ENCODE measurements at places on chromosomes 16 and 17.
A peak's percentile ranks its signal among the peaks of the same experiment; 100 is the strongest.

DNA sequence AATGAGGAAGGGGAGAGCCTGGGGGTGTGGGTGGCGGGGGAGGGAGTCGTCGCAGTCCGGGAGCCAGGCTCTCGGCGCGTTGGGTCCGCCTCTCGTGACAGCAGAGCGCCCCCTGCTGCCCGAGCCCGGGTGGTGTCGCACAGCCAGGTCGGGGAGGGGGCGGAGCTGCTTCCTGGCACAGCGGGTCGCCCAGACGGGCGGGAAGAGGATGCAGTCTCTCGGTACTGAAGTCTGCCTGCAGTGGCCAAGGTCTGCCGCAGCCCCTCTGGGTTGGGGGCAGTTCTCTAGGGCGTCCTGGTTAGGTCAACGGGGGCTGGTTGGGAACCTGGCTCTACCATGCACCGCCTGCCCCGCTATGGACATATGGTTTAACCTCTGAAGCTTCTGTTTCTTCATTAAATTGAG, 38.2 kb upstream of the CCDC182 start:
- peak; percentile 82 for DNase-seq

DNA sequence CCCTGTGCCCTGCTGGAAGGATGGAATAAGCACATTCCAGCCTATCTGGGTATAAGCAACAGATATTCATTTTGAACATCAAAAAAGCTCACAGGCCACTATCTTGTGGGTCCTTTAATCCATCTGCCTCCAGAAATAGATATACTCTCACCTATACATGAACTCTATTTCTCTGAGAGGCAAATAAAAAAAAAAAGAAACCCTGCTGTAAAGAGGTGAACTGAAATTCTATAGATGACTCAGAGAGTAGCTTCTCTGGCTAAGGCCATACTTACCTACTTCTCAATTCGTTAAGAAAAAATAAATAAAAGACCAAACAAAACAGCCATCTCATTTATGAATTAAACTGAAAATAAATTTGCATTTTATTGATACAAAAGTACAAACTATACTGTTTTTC, 86.3 kb downstream of the DYNLRB2 start:
- no peak for DNase-seq

DNA sequence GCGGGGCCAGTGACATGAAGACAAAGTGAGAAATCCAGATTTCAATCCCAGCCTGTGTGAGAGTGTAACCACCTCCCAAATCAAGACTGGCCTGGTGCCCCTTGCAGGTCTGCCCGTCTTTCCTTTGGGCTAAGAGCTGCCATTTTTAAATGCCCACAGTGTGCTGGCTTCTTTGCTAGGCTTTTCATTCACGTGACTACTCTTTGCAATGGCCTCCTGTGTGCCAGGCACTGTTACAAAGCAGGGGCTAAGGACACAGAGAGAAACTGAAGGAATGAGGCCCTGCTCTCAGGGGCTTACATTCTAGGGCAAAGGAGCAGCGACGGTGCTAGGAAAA, 269 bp upstream of the ZSCAN10 start:
- DNase-seq, result no peak

DNA sequence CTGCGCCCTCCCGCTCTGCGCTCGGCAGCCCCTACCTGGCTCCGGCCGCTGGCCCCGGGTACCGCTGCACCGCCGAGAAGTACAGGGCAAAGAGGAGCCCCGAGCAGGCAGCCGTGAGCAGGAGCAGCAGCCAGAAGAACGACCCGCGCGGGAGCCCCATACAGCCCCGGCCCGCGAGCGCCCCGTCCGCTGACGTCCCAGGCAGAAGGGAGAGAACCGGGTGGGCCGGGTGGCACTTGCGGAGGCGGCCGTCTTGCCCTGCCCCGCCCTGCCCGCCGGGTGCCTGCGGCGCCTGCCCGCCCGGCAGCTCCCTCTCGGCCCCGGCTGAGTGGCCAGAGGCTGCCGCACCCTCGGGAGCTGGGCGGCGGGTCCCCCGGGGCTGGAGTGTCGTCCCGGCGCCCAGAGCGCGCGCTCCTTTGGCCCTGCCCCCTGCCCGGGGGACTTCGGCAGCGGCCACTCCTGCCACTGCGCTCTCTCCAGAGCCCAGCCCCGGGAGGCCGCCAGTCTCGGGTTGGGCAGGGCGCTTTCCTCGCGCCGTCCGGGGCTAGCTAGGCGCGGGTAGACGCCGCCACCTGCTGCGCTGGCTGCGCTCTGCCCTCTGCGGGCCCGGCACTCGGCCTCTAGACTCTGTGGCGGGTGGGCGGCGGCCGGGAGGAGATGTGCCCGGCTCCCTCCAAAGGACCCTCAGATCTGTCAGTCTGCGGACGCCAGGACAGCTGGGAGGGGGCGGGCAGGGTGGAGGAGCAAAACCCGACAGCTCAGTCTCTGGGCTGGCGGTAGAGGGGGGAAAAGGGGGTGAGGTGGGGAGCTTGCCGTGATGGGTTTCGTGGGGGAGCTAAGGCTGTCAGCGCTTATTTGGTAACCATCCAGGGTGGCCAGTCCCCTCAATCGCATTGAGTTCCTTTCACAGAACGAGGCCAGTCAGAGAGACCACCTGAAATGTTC, at the start of gene ST6GALNAC2:
ST6GALNAC2 (minus strand) TSS at position 212 of the 945 bp plus-strand sequence; CDS start at position 160, 52 bp downstream.
- peak; percentile 48 for DNase-seq

GRCh38 chr16:85464383-85465305, 148.5 kb upstream of the GSE1 start:
- no peak for DNase-seq

GRCh38 chr17:70564006-70564620, 394.8 kb downstream of the KCNJ2 start:
- no peak for DNase-seq

GRCh38 chr16:68364561-68364998, 53.8 kb downstream of the PRMT7 start:
- DNase-seq, result no peak

- DNase-seq, result no peak
These were observed 302.4 kb upstream of the TNRC6C start for GRCh38 chr17:77656054-77656453.

GRCh38 chr16:78543023-78543422, 443.6 kb downstream of the WWOX start:
- peak; percentile 42 for DNase-seq

- DNase-seq, result no peak
These were observed 62.3 kb upstream of the CNTNAP4 start for GRCh38 chr16:76214856-76215255.

DNA sequence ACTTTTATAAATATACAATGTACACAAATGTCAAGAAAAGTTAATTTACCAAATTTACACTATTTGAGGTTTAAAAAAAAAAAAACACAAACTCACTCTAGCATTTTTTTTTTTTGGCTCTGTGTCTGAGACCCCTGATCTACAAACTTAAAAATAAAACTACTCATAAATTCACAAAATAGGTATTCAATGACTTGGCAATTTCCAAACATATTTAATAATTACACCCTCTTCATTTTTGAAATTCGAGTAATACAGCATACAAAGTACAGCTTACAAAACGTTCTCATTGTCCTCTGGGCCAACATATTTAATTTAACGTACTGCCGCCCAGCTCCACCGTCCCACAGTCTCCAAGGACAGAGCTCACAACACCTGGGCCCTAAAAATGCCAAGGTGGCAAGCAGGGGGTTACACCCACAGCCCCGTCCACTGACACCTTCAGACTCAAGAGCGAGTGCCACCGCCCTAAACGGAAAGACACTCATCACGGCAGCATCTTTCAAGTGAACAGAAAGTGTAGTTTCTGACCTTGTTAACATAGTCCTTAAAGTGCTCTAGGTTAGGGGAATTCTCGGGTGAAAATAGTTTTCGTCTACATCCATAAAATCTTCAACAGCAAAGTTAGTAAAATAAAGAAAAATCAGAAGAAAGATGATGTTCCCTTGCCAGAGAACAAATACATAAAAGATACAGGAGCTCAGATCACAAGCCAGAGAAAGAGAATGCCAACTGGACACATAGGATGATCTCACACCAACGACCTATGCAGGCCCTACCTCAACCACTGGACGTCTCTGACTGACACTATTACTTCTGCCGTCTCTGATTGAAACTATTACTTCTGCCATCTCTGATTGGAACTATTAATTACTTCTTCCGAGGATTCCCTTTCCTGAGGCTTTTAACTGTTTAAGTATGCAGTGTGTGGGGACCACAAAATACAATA, 4.2 kb downstream of the ADCY9 start:
- no peak for DNase-seq

- no peak for DNase-seq
These were observed 2295.3 kb downstream of the TP53TG3F start for GRCh38 chr16:35754391-35755369.

- DNase-seq, result no peak
These were observed 17.5 kb upstream of the TFAP4 start for GRCh38 chr16:4290236-4290830.

DNA sequence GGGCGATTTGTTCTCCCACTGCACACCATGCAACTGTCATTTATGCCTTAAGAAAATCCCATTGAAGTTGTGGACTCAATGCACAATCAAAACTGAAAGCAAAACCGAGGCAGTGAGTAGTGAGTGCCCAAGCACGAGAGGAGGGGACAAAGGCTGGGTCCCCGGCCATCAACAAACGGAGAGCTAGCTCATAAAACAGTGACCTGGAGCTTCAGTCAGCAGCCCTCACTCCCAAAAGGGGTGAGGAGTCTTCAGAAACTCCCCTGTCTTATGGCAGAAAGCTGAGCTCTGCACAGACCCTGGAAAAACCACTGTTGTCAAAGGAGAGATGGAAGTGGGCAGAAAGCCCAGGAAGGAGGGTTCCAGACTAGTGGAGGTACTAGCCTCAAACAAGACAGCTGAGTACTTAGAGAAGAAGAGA, 96.9 kb downstream of the ADCY9 start:
- DNase-seq, result no peak

DNA sequence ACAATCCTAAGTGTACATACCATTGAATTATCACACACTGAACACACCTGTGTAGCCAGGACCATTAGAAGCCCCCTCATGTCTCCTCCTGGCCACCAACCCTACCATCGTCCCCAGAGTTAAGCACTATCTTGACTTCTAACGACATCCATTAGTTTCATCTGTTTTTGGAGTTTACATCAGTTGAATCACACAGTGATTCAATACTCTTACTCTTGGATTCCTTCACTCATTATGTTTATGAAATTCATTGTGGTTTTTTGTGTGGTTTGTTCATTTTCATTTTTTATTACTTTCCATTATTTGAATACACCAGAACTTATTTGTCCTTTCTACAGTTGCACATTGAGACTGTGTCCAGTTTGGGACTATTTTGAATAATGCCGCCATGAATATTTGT, 13.6 kb downstream of the DRC7 start:
- no peak for DNase-seq

- no peak for DNase-seq
These were observed 9.8 kb upstream of the RNF157 start for GRCh38 chr17:76250141-76250540.

DNA sequence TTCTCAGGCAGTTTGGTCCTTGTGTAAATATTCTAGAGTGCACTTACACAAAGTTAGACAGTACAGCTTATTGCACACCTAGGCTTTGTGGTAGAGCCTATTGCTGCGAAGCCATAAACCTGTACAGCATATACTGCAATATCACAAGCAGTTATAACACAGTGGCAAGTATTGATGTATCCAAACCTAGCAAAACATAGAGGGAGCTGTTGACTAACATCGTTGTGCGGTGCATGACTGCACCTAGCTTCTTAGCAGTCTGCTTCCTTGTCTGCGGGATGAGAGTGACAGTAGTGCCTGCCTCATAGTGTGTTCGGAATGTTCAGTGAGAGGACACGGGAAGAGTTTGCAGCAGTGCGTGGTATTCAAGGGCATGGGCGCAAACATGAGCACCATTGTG, 78.9 kb downstream of the MPRIP start:
- no peak for DNase-seq

GRCh38 chr16:86929057-86929871, 350.9 kb downstream of the FOXL1 start:
- DNase-seq, result peak; percentile 44

DNA sequence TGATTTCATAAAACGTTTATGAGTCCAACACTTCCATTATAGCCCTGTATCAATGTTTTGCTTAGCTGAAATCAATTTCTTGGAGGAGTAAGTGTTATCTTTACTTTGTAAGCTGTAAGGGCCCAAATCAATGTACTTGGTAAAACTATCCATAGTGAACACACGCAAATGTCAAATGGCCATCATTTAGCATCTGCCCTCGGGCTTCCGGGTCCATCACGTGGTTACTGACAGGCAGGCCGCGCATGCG, 687 bp upstream of the NARF start:
- DNase-seq, result no peak

DNA sequence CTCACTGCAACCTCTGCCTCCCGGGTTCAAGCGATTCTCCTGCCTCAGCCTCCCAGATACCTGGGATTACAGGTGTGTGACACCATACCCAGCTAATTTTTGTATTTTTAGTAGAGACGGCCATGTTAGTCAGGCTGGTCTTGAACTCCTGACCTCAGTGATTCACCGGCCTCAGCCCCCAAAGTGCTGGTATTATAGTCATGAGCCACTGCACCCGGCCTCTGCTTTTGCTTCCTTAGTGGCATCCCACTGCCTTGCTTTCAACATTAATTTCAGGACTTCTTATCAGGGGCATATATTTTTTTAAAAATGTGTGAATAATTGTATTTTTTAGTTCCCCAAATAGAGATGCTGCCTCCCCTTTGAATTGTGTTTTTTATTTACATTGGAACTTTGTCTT, 98.8 kb downstream of the SYCE1L start:
- no peak for DNase-seq

DNA sequence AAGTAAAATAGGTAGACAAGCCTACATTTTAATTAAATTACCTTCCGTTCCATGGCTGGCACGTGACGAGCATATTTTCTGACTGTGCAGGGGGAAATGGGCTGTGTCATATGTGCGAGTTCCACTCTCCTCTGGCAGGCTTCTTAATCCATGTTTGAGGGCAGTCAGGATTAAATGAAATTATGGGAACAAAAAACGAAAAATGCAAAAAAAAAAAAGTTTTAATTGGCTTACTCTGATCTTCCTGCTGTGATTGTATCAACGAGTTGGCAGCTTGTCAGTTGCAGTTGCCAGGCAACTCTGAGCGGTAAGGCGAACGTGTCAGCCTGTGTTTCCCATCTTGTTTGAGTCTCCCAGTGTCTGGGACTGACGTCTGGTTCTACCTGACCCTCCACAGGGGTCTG, 302.9 kb upstream of the XYLT1 start:
- no peak for DNase-seq

- DNase-seq, result no peak
These were observed 3.8 kb upstream of the DYNLL2 start for GRCh38 chr17:58079300-58080033.

DNA sequence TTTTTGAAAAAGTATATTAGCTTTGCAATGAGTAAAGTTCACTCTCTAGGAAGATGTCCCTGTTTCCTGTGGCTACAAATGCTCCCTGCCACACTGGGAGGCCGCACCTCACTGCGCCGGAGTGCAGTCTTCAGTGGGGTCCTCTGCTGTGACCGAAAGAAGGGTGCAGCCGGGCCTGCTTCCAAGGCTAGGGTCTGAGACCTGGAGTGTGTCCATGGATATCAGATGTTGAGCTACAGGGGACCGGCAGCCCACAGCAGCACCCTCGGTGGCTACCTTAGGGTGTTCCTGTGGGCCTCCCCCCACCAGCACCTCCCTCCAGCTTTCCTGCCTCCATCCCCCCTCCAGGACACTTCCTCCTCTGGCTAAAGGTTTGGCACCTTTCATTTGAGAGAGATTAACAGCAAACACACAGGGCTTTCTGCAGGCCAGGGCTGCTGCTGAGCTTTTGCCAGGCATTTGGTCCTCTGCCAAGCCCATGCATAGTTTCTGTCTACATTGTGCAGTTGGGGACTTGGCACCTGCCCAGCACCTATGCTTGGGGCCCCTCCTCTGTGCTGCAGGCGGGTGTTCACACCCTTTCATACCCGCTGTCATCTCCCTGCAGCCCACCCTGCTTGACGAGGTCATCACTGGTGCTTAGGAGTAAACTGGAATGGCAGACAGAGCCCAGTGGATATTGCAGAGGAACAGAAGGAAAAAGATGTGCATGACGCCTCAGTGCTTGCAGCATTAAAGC, 33.8 kb upstream of the CRISPLD2 start:
- peak; percentile 77 for DNase-seq
